Stimulated activated CD8-positive, alpha-beta memory T cell treated with anti-CD3 and anti-CD28 coated beads, Interleukin-15, amount 100 ng/mL, for 48 hours (primary cell): ENCODE measurements at places on chromosomes 16 and 17.

DNA sequence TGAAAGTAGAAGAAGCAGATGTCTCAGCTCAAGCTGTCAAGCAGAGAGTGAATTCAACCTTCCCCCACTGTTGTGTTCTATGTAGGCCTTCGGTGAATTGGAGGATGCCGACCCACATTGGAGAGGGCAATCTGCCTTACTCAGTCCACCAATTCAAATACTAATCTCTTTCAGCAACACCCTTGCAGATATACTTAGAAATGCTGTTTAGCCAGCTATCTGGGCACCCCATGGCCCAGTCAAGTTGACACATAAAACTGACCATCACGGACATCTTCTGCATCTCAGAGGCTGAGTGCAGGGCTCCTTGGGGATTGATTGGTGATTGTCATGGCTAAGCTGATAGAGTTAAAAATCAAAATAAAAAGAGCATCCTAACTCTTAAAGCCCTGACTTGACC lies 58.3 kb downstream of the IRX3 start:
- DNase-seq: no peak

GRCh38 chr16:62872339-62872738 lies 836.1 kb upstream of the CDH8 start:
- DNase-seq: no peak

- peak; percentile 25 for DNase-seq
These were observed 537 bp downstream of the CNOT1 start for GRCh38 chr16:58628845-58629732.

GRCh38 chr17:40068129-40068581 lies 5.4 kb downstream of the THRA start:
- no peak for DNase-seq

DNA sequence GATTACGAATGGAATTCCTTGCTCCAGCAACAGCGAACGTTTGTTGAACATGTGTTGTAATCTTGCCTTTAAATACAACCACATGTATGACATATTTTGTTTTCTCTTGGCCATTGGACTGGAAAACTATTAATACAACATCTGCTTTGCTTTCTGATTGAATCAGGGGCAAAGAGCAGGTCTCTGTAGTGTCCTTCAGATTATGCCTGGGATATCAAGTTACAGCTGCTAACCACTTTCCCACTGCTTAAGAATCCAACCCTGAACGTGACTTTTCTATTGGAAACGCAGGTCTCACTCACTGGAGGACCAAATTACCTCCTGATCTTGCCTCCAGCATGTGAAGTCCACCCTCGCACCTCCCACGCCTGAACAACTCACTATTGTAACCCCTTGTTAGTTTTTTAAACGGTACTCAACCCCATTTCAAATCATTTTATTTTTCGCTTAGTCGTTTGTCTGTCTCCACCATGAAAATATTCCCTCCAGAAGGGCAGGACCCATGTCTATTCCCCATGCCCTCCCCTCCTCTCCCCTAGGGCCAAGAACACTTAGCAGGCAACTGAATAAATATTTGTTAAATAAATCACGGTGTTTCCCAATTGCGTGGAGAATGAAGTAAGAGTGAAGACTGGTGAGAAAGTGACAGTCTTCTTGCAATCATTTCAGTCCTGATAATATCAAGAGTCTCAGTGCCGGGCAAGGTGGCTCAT lies 57.4 kb upstream of the MRTFB start:
- no peak for DNase-seq
